ENCODE measurements at places on chromosomes 5 and 9.

DNA sequence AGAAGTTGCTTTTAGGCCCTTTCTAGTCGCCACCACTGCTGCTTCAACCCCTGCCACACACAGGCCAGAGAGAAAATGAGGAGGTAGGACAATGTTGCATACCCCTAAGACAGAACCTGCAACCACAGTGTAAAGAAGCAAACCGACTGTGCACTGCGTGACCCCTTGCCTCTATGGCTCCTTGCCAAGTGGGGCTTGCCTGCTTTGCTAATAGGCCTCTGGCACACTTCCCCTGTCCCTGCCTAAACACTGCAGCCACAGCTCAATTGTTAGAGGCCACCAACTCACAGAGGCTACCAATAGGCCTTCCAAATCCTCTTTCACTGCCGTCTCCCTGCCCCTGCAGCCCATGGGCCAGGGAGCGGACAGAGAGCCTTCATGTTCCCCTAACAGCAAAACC is 280.1 kb downstream of the CDH10 start:
- DNase-seq, result peak; percentile 29

DNA sequence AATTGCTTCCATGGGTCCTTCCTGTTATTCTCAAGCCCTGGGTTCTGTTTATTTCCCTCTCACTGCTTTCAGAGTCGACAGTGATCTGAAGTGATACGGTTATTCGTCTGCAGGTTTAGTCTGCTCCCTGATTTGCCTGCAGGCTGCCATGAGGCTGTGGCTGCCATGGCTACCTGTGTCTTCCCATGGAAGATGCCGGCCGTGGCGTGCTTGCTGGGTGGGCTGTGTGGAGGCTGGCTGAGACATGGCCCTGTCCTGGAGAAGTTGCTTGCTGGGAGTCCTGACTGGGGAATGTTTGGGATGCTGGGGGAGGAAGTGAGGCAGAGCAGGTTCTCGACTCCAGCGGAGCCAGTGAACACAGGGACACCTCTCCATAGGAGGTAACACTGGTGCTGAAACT is 104.1 kb upstream of the TBC1D2 start:
- DNase-seq, result no peak

- DNase-seq, result peak; percentile 8
Observed at GRCh38 chr5:129063483-129064113, 31.0 kb upstream of the ISOC1 start.

DNA sequence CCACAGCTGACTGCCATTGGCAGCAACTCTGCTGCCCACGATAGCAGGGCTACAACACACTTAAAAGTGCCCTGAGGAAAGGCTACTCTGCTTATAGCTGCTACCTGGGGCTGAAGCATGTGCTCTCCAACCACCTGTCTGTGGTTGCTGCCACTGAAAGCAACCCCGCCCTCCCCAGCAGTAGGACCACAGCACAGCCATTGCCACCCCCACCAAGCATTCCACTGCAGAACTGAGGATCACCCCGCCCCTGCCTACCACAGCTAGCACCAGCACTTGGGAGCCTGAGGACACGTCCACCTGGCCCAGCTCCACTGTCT is 85.8 kb downstream of the LPAR1 start:
- no peak for DNase-seq

DNA sequence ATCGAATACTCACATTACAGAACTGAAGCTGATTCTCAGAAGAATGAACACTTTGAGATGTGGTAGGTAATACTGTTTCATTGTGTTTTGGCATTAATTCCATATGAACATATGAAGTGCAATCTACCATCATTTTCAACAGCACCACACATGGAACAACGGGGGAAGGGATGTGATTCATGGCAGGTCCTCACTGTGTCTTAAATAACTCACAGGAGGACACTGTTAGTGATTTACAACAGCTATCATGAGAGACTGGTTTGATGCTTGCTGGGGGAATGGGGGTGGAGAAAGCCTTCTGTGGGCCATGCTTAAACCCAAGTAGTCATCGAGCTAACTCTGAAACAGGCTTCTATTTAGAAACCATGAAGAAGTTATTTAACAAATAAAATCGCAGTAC is 232.9 kb downstream of the SPOCK1 start:
- DNase-seq, result no peak

DNA sequence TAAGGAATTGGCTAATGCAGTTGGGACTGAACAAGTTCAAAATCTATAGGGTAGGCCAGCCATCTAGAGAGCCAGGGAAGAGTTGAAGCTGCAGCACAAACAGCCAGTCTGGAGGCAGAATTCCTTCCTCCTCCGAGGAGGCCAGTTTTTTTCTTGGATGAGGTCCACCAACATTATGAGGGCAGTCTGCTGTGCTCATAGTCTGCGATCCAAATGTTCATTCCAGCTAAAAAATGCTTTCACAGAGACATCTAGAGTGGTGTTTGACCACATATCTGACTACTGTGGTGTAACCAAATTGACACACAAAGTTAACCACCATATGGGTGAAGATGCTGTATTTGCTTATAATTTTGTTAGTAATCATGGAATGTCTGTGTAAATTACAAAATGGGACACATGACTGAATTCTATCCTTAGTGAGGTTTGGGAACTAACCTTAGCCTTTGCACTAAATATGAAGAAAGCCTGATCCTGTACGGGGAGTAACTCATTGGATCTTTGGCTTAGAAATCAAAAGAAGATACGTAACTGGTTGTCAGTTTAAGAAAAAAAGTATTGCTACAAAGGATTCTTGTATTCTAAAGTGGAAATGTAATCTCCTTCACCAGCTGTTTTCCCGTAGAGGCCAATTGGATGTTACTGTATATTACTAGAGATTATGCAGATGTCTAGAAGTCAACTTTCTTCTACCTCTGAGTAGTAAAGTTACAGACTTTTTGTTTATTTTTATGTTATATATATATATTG is 70.6 kb downstream of the SPIN1 start:
- DNase-seq, result no peak

DNA sequence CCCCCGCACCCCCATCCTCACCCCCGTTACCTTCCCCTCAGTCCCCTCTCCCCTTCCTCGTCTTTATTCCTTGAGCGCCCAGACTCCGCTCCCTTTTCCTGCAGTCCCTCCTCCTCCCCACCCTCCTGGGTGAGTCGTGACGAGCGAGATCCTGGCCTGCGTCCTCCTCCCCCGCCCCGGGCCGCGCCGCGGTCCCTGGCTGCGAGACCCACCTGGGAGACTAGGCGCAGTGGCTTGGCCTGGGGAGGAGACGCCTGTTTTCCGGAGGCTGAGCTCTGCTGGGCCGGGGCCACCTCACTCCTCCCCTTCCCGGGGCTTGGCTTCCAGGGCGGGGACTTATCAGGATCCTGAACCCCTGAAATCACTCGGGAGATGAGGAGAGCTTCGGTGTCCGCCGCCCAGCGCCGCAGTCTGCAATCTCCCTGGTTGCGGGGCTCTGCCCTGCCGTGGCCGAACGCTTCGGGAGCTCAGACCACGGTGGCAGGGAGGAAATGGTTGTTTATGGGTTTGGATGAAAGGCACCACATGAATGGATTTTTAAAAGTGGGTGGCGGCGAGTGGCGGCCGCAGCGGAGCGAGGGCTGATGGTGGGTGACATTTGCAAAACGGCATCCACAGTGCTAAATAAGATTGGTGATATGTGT is 984 bp downstream of the STXBP1 start:
- peak; percentile 16 for DNase-seq

- no peak for DNase-seq
Observed at GRCh38 chr5:68261569-68262065, 46.1 kb downstream of the PIK3R1 start.

DNA sequence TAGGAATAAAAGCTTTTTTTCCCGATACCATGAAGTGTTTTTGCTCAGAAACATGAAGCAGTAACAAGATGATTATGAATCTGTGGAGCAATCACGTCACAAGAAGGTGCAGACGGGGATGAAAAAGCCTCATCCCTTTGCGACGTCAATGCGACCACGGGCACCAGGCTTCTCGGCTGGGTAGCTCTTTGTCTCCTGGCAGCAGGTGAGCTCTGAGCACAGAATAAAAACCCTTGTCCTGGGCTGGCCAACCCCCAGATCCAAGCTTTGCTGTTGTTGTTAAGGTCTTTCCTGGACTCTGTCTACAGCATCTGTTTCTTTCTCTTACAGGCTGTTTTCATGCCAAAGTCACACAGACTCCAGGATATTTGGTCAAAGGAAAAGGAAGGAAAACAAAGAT is 113.8 kb downstream of the ANKRD18B start:
- peak; percentile 62 for DNase-seq

Measured in NCI-H1092 (cell line).